Posterior cingulate gyrus (tissue), 11 donors: ENCODE measurements at places on chromosomes 1 and 21.

- no peak for DNase-seq
These were observed 152.7 kb upstream of the NEGR1 start for GRCh38 chr1:72435025-72435424.

DNA sequence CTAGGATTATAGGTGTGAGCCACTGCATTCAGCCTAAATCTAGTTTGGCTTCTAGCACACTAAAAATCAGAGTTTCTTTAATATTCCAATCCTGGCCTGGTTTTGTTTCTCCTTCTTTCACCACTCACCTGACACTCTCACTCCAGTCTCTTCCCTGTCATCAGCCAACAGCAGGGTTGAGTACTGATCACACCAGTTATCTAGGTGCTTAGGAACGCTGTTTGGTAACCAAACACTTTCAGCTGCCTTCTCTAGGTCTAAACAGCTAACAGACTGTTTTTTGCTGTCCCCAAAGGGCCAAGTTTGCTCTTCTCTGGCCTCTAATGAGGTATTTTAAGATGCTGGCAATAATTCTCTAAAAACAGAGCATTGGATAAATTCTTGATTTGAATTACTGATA, 17.7 kb upstream of the FRRS1 start:
- DNase-seq, result no peak

GRCh38 chr1:53979712-53980450, 33.7 kb downstream of the LRRC42 start:
- DNase-seq, result no peak

DNA sequence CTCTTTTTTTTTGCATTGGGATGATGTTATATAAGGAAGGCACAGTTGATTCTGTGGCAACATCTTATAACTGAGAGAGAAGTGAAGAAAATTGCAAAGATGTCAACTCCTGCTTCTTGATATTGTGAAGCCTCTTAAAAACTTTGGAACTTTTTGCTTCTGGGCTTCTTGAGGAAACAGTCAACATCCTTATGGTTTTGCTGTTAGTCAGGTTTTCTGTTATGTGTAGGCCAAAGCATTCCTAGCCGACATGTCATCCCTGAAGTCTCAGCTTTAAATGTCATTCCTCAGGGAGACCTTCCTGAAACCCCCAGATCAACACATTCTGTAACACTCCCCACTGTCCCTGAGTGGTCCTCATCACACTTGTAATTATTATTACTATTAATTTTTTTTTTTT, 12.6 kb downstream of the FALEC start:
- DNase-seq, result no peak
